ENCODE measurements at places on chromosomes 5 and 9. TPM values are rescaled to one million over a fixed set of nuclear protein-coding genes. Genes with fewer than 3 reads are reported as not detected.

DNA sequence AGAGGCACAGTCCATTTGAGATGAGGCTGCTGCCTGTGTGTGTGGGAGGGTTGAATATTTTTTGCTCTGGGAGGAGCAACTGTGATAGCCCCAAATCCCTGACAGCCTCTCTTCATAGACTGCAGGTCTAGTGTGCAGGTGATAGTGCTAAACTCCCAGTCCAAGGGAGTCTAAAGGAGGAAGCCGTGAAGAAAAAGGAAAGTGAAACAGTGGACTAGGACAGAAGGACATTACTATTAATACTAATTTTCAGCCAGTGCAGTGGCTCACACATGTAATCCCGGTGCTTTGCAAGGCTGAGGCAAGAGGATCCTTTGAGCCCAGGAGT, 295.0 kb downstream of the PDE4D start:
- H3K27ac ChIP-seq, result peak overlapping the region; percentile 26
- H3K4me3 ChIP-seq, result peak overlapping the region; percentile 21
- H3K27me3 ChIP-seq, result no peaks in the 10 kb centered on the region
- no peaks in the 10 kb centered on the region for H3K4me1 ChIP-seq
- DNase-seq, result no peak

- no peaks in the 10 kb centered on the region for H3K36me3 ChIP-seq
- no peak for DNase-seq
- no peak overlapping the region for H3K4me3 ChIP-seq
- no peaks in the 10 kb centered on the region for H3K27me3 ChIP-seq
- no peak overlapping the region for H3K27ac ChIP-seq
These were observed 857.1 kb downstream of the TAF11L14 start for GRCh38 chr5:18491349-18491748.

- no peak for DNase-seq
- peaks cover 22% of the 10 kb centered on the region for H3K4me1 ChIP-seq
- H3K36me3 ChIP-seq, result no peaks in the 10 kb centered on the region
- no peaks in the 10 kb centered on the region for H3K27me3 ChIP-seq
These were observed 39.6 kb downstream of the RGS3 start for GRCh38 chr9:113503131-113503541.

DNA sequence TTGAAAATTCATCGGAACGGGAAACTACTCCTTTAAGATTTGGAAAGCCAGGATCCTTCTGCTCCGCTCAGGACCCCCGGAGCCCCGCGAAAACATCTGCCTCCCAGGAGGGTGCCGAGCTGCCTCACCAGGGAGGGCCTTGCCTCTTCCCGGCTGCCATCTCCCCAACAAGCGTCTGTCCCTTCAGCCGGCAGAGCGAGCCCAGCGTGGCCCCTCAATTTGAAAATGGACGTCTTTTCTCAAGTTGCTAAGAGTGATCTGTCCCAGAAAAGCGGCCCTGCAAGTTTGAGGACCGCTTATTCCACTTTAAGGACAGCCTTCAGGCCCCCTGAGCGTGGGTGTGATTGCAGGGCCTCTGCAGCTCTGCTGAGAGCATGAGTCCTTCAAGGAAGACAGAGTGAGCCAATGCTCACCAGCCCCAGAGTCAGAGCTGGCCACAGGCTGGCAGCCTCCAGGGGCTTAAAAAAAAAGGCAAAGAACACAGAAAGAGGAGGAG, 101.3 kb downstream of the PHF2 start:
- H3K4me3 ChIP-seq, result no peak overlapping the region
- peaks cover 49% of the 10 kb centered on the region for H3K36me3 ChIP-seq
- H3K4me1 ChIP-seq, result no peaks in the 10 kb centered on the region
- no peak overlapping the region for H3K27ac ChIP-seq
- no peaks in the 10 kb centered on the region for H3K27me3 ChIP-seq
- DNase-seq, result peak; percentile 12

DNA sequence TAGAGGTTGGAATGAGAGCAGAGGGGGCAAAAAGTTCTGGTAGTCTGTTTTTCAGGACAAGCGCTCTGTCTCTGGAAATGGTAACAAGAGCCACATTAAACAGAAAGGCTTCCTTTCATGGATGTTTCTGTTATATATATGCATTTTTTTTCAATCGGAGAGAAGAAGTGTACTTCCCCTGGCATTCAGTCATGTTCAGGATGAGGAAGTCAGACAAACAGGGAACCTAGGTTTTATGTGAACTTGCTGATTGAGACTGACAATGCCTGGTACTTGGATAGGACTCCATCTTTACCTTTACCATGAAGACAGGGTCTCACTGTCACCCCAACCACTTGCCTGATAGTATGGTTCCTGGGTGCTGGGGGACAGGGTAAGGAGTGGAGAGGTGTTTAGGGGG, 30.1 kb upstream of the ZBED3 start:
- H3K36me3 ChIP-seq, result no peaks in the 10 kb centered on the region
- no peaks in the 10 kb centered on the region for H3K4me1 ChIP-seq
- no peaks in the 10 kb centered on the region for H3K27me3 ChIP-seq
- no peak overlapping the region for H3K27ac ChIP-seq

The RNF183 gene
- total RNA-seq, result not detected

The PDE6A gene
- total RNA-seq, result not detected
